Fibroblast of the aortic adventitia (primary cell): ENCODE measurements at places on chromosomes 12 and 14.
A peak's percentile ranks its signal among the peaks of the same experiment; 100 is the strongest.

DNA sequence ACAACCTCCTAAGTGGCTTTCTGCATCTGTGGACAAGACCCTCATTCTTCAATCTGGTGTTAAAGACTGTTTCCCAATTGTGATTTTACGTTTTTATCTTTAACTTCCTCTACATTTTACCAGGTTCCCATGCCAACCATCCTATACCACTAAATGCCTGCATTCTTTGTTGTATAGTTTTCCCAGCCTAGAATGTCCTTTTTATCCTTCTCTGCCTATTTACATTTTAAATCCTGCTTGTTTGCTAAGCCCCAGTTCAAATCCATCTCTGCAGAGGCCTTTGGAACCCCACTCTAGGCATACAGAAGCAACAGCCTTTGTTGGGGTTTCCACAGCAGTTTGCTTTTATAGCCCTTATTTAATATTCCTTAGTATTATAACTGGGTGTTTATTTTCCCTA is 325.1 kb upstream of the DDHD1 start:
- DNase-seq: no peak

- DNase-seq: peak; percentile 37
Measured at GRCh38 chr12:114864837-114865551, 181.0 kb upstream of the TBX3 start.

DNA sequence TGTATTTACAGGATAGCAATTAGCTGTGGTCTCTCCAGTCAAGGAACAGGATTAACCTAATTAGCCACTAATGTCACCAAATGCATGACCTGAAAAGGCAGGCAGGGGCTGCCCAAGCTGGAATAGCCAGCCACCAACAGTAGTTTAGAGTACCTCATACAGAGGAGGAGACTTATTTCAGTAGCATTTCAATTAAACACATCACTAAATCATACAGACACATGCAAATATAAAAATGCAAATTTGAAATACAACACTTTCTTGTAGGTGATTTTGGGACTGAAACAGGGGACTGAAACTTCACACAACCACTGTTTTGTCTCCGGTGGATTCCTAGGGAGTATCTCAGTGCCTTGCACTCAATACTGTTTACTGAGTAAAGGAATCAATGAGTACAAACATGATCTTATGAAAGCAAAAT is 636 bp upstream of the IFNG-AS1 start:
- DNase-seq: no peak

DNA sequence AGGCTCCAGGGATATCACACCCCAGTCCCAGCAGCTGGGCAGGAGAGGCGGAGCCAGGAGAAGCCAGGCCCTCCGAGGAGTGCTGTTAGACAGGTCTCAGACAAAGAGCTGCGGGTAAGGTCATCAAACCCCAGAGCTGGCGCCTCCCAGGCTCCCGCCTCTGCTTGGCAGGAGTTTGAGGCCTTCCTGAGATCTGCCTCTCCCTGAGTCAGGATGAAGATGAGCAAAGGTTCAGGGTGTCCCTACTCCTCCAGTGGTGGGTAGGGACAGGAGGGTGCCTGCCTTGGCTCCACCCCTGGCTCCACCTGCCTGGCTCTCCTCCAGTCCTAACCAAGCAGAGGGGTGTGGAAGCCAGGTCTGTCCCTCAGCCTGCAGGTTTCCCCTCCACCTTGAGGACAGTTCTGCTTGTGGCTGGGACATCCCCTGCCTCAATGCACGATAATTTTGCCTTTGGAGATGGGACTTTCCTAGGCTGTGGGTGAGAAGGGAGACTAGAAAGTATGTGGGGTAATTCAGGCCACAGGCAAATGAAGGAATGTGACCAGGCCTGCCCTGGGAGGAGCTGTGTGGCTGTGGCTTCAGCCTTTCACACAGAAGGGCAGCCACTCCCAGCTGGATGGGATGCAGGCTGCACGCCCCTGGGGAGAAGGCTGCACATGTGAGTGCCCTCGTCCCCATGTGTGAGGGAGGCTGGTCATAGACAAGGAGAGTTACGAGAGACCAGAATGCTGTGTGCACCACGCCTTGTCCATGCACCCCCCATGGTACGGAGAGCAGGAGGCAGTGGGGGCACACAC is 2.2 kb downstream of the PLEKHG6 start:
- DNase-seq: no peak

DNA sequence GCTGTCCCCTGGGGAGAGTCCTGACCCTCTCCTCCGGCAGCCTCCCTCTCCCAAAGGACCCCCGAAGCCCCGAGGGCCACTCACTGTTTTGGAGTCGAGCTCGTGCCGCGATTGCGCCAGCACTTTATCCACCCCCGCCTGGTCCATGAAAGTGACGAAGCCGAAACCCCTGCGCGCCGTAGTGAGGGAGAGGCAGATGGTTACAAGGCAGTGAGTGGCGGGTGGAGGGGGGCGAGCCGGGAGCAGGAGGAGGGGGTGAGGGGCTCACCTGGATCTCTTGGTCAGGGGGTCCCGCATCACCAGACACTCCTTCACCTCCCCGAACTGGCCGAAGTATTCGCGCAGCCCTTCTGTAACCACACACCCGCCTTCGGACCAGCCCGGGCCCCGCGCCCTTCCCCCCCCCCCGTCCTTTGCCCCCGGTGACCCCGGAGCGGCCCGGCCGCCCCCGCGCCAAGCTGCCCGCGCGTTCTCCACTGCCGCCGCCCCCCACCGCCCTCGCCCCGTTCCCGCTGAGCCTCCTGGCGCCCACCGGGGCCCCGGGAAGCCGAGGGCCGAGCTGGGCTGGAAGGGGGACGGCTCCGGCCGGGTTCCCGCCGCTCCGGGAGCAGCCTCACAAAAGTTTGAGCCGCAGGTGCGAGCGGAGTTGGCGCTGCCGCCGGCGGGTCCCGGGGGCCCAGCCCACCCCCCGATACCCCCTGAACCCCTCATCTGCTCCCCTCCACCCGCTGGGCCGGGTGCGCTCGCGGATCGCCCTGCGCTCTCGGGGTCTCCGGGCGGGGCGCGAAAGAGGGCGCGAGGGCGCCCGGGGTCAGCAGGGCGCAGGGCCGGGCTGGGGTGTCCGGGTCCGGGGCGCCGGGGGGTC is 808 bp downstream of the MSI1 start:
- DNase-seq: no peak

GRCh38 chr14:45271858-45272537 is 19.0 kb upstream of the MIS18BP1 start:
- no peak for DNase-seq

DNA sequence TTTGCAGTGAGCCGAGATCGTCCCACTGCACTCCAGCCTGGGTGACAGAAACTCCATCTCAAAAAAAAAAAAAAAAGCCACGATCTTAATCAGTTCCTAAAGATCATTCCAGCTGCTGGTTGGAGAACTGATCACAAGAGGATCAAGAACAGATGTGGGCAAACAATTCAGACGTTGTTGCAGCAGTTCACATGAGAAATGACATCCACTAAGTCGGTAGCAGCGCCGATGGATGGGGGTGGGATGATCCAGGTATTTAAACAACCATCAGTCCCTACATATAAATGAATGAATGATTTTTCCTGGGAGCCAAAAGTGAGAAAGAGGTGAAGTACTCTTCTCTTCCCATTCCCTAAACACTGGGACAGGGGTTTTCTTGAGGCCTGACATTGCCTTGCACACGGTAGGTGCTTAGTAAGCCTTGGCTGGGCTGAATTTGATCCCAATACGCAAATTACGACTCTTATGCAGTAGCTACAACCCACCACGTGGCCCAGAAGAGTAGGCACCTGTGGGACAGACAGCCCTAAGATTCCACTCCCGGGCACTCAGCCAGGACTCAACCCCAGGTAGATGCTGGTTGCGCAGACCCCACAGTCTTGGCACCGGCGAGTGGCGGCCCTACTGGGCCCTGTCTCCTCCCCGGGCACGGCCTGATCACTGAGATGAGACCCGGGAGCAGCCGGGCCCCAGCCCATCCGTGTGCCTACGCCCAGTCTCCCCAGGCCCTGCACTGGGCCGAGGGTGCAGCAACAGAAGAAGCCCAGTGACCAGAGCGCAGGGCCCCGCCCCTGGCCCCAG is 565 bp downstream of the SPRYD3 start:
- DNase-seq: peak; percentile 46

- no peak for DNase-seq
Measured at GRCh38 chr12:111943929-111944328, 69.0 kb downstream of the TMEM116 start.

DNA sequence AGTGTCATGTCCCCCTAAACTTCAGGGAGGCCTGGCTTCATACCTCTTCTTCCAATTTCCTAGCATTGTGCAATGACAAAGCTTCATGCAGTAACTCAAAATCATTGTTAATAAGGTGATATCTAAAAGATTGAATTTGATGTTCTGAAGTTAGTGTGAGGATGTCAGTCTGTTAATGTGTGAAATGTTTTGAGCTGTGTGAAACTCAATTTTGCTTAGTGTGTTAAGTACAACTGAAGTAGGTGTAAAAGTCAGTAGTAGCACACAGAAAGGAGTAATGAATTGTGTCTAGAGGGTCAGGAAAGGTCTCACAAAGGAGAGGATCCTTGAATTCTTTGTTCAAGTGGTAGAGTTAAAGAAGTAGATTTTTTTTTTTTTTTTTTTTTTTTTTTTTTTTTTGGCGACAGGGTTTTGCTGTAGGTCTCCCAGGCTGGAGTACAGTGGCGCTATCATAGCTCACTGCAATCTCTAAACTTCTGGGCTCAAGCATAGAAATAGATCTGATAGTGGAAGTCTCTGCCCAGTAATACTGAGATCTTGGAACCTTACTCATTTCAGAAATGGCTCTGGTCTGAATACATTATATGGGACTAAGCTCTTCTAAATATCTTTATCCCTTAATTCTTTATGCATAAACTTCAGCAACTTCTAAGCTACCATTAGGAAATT is 63.9 kb downstream of the FUT8 start:
- DNase-seq: peak; percentile 18

DNA sequence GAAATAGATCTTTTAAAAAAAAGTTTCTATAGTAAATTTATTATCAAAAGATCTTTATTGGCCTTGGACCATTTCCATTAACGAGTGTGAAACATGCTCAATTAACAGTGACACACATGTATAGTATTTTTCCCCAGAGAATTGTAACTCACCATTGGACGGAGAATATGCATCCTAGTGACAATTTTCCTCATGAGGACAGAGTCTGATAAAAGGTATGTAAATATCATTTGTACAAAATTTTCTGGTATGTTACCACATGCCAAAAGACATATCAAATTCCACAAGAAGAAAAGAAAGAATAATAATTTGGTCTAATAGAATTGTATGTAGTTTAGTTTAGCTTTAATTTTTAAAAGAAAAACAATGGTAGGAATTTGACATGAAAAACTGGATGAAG is 1096.0 kb upstream of the FLRT2 start:
- DNase-seq: no peak
